CD4-positive, alpha-beta T cell treated with Interleukin-6 for 4 hours (primary cell): ENCODE measurements at places on chromosomes 7 and 10.
A peak's percentile ranks its signal among the peaks of the same experiment; 100 is the strongest.

DNA sequence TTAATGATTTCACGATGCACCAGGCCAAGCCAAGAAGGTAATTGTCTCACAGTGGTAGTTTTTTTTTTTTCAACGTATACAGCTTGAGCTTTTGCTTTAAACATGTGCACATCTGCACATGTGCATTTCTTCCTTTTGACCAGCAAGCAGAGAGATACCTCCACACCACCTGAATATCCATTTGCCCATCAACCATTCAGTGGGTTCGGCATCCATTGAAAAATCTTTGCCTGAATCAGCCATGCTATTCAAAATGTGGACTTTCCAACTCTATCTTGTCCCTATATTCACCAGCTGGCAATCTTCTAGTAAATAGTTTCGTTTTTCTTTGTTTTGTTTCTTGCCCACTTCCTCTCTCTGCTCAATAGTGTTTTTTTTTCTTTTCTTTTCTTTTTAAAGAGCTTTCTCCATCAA lies 7.7 kb upstream of the TRA2A start:
- DNase-seq = peak; percentile 9

GRCh38 chr7:141915565-141915964 lies 634 bp upstream of the OR9A4 start:
- DNase-seq = no peak

- no peak for DNase-seq
Observed at GRCh38 chr7:157072361-157072760, 61.9 kb upstream of the MNX1 start.

DNA sequence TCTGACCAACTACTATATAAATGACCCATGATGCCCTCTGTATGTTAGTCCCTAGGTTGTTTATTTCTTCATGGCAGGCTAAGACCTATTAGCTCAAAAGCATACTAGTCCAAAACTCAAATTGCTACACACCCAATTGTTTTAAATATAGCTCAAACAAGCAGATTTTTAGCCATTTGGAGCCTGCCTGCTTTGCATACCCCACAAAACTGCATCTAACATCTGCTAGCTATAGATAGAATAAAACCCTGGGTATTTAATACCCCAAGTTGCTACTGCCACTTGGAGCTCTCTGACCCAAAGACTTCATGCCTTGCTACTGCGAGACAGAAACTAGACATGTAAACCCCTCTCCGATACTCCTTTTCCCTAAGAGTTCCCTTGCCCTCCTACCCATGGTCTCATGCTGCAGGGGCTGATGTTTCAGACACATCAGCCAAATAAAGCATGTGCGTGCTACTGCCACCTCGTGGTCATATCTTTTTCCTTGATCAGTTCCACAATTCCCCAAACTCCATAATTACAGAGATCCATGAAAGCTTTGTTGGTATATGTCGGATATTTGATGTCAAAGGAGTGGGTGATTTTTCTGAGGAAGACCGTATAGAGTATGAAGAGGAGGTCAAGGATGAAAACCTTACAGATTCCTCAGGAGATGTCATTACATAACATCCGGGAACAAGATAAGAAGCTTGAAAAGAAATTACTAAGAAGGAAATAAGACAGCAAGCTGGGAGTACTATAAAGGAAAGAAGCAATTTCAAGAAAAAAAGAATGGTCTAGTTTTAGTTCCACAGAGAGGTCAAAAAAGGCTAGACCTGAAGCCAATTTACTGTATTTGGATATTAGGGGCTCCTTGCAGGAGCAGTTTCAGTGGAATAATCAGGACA lies 386.6 kb downstream of the SH2D4B start:
- peak; percentile 9 for DNase-seq

DNA sequence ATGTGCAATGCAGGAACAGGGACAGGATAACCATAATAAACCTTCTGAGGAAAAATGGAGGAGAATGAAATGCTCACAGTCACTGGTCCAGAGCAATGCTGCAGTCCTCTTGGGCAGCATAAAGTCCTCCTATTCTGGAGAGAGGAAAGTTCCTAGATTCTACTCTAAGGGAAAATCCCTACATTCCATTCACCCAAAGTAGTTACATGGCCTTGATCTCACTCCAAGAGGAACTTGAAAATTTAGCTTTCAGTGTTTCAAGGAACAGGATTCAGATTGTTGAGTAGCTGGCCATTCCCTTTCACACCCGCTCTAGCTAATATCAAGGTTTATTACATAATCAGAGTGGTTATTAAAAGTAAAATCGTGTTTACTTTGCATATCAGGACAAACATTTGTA lies 168.3 kb downstream of the CHRM2 start:
- DNase-seq = no peak

DNA sequence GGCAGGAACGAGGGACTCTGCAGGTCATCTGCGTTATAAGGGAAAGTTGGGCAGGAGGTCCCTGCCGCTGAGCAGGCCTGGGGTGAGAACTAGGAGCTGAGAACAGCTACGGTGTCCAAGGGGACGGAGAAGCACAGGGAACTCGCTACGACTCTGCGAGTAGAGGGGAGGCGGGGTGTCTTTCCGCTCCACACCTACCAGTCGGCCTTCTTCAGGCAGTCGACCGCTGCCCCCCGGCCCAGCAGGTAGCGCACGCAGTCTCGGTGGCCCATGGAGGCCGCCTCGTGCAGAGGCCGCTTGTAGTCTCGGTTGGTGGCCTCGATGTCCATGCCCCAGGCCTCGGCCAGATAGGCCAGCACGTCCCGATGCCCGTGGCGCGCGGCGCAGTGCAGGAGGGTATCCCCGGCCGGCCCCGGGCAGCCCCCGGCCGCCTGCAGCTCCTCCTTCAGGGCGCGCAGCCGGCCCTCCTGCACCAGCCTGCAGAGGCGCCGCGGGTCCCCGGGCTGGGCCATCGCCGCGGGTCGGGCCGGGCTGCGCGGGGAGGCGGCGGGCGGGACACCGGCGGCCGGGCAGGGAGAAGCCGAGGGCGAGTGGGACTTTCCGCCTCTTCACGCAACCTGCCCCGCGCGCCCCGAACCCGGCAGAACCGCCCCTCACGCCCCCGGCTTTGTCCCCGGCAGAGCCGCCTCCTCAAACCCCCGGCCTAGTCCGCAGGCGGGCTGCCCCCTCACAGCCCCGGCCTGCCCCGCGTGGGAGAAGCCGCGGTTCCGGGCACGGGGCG lies 660 bp downstream of the ANKRD16 start:
- peak; percentile 50 for DNase-seq

DNA sequence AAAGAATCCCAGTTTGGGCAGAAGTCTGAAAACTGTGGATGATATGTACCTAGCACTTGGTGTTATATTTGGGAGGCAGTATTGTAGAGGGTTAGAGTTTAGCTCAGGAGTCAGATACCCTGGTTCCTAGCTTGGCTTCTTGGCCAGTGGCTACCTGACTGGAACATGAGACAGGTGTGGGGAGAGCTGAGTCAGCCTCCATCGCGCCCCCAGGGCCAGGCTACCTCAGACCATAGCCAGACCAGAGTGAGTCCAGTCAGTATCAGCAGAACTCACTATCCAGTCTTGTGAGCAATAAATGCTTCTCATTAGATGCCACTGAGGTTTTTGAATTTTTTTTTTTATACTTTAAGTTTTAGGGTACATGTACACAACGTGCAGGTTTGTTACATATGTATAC lies 26.0 kb downstream of the CYP3A5 start:
- no peak for DNase-seq

GRCh38 chr10:132536241-132536876 lies 1.2 kb upstream of the INPP5A start:
- DNase-seq = no peak

DNA sequence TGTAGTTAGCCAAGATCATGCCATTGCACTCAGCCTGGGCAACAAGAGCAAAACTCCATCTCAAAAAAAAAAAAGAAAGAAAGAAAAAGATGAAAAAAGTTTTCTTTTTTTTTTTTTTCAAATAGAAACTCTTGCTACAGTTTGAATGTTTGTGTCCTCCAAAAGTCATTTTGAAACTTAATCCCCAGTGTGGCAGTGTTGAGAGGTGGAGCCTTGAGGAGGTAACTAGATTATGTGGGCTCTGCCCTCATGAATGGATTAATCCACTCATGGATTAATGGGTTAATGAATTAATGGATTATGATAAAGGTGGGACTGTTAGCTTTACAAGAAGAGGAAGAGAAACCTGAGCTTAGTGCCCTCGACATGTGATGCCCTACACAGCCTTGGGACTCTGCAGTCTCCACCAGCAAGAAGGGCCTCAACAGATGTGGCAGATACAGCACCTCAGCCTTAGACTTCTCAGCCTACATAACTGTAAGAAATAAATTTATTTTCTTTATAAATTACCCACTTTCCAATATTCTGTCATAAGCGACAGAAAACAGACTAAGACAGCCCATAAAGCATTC lies 25.1 kb downstream of the CPEB3 start:
- DNase-seq = no peak

DNA sequence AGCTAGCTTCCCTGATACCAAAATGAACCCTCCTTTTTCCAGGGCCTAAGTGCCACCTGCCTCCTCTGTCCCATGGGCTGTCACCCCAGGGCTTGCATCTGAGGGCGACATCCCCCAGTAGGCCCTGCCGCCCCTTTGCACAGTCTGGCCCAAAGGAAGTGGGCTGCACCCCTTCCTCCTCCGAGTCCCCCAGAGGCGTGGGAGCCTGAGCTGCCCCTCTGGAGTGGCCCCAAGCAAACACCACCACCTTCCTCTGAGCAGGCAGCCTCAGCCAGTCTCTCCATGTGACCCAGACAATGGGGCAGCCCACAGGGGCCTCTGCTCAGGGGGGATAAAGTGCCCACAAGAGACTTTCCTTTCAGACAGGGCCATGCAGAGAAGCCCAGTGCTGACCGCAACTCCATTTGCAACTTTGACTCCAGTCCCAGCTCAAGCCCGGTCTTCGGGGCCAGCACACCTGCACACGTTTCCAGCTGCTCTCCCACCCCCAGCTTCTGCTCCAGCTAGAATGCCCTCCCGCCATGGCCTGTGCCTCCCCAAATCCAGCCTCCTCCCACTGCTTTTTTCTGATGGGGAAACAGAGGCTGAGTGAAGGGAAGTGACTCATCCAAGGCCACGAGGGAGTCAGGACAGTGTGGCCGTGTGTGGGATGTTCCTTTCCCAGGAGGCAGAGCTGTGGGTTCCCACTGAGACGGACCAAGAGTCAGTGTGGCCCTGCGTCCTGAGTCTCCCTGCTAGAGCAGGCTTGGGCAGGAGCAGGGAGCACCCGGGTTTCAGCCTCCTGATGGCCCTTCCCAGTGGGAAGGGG lies 111.9 kb downstream of the ZMIZ1 start:
- no peak for DNase-seq

DNA sequence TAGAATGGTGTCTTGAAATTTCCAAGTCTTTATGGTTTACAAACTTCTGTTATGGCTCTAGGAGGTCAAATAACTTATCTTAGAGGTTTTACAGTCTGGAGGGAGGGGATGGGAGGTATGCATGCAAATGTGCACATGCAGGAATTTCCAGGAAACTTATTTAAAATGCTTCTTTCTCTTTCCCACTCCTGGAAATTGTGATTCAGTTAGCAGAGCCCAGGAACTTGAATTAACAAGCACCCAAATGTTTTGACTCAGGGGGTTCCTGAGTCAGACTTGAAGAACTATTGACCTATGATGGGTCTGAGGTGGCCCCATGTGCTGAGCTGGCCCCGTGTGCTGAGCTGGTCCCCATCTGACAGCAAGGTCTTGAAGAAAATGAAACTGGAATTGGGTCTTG lies 669.4 kb downstream of the INHBA start:
- no peak for DNase-seq
